ENCODE measurements at places on chromosomes 6 and 20.

GRCh38 chr20:25496968-25497401, 88.3 kb downstream of the NINL start:
- no peak for DNase-seq

GRCh38 chr20:49669601-49670189, 44.0 kb downstream of the B4GALT5 start:
- no peak for DNase-seq

DNA sequence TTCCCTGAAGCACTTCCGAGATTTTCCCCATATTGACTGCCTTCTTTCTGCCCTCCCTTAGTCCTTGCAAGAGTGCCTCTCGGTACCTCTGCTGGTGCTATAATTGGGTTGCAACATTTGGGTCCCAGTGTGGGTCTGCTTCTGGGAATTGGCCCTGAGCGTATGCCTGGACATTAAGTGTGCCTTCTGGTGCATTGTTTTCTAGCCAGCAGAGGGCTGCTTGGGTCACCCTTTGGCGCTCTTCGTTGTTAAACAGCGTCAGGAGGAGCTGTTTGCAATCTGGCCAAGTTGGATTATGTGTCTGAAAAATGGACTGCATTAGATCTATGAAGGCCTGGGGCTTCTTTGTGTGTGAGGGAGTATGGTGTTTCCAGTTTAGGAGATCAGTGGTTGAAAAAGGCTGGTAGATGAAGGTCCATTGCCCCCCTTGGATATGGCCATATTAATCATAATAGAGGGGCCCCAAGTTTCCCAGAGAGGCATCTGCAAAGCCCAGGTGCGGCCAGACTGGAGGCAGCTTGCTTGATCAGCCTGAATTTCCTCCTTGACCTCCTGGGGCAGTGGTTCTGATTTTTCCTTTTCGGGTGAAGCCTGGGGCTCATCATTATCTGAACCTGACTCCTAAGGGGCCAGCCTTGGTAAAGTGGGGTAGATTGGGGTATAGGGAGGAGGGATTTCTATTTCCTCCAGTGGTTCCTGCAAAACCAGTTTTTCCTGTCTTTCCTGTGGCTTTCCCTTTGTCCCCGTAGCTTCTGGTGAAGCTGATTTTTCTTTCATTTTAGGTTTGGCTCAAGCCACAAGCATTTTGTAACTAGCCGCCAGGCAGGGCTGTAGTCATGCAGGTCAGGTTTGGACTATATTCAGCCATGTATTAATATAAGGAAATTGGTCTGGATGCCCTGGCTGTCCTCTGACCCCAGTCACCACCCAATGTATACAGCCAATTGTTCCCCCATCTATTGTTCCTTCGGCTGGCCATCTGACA, 85.4 kb upstream of the GPR6 start:
- DNase-seq: no peak

DNA sequence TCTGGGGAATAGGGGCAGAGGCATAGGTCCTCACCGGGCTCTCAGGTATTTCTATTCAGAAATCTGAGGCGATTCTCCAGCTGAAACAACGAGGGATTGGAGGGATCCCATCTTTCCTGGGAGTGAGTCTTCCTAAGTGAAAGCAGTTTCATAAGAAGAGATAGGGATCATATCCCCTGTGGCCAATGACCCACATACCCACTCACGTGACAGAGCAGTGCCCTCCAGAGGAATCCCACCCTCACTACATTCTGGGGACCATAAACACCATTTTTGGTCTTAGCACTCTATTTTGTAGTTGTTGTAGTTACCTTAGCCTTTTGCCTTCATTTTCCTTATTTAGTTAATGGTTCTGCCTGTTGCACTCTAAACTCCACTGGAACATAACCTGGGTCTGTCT, 121.1 kb downstream of the GPR63 start:
- DNase-seq: no peak

DNA sequence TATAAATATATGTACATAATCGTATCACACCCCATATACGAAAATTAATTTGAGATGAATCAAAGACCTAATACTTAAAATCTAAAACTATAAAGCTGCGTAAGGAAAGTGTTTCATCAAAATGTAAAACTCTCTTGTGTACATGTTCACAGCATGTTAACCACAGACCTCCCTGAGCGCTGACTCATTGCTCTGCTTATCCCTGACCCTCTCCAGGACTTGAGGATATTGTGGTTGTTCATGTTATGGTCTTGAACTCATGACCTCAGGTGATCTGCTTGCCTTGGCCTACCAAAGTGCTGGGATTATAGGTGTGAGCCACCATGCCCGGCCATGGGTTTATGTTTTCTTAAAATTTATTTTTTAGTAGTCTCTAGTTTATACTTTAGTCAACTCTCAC, 14.2 kb downstream of the FAM83B start:
- DNase-seq: no peak

DNA sequence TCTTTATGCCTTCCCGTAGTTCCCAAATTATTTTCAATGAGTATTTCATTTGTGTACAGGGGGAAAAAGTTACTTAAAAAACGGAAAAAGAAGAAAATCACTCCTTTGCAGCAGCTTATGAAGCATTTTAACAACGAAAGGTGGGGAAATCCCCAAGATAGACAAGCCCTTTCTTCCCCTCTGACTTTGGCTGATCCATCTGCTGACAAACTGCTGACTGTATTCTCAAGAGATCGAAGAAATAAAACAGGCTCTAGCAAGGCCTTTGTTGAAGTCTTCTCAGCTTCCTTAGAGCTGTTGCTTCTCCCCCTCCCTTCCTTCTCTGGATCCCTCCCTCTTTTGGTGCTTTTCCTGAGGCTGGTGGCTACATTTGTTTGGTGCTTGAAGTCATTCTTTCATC, 325.2 kb downstream of the NRN1 start:
- DNase-seq: no peak

DNA sequence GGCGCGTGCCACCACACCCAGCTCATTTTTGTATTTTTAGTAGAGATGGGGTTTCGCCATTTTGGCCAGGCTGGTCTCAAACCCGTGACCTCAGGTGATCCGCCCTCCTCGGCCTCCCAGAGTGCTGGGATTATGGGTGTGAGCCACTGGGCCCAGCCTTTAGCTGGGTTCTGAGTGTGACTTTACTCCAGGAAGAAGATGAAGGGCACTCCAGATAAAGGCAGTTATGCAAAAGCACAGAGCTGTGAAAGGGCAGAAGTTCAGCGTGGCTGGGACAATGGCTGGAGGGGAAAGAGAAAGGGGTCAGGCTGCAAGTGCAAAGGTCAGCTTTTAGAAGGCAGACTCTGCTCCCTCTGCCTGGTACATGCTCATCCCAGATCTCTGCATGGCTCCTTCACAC, 39.7 kb downstream of the MAP3K5 start:
- DNase-seq: peak; percentile 5

GRCh38 chr20:62774762-62775161, 21.5 kb upstream of the MRGBP start:
- no peak for DNase-seq

- DNase-seq: no peak
Observed at GRCh38 chr6:90739339-90739738, 152.5 kb upstream of the MAP3K7 start.

DNA sequence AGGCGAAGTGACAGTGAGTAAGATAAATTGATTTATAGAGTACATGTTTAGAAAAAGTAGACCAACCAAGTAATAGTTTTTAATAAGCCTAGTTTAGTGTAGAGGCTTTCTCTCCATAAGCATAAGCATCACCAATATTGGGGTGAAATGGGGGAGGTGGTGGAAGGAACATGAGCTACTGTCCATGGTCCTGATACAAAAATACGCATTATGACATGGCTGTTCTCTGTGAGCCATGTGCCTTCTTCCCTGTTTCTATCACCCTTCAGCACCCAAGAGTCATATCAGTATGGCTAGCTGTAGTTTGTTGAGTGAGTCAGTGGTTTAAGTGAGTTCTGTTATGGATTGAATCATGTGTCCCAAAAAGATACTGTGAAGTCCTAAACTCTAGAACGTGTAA, 150.8 kb downstream of the EDN1 start:
- peak; percentile 20 for DNase-seq

GRCh38 chr6:159753081-159753872, 8.6 kb upstream of the ACAT2 start:
- DNase-seq: no peak

DNA sequence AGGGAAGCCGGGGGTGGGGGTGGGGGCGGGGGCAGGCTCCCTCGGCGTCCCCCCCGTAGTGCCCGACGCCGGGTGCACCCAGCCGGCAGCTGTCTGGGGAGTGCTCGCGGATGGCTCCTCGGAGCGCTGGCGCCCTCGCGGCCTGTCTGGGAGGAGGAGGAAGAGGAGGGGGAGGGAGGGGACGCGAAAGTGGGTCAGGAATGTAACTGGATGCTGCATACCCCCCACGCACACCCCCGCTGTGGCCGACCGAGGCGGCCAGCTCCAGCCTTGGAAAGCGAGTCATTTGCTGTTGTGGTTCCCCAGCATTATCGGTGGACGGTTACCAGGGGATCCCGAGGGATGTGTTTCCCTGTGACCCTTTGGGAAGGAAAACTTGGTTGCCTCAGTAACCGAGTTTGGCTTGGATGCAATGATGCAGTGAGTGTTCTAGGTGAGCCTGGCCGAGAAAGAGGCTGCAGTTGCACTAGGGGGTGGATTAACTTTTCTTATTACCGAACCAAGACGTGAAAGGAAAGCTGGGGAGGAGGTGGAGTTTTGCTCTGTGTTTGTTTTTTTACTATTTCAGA, 55.2 kb upstream of the RREB1 start:
- DNase-seq: peak; percentile 35

- no peak for DNase-seq
Observed at GRCh38 chr6:169864148-169865020, 113.0 kb downstream of the ERMARD start.

- DNase-seq: no peak
Observed at GRCh38 chr6:161415302-161415855, 141.5 kb upstream of the AGPAT4 start.

- DNase-seq: no peak
Observed at GRCh38 chr6:4670290-4670689, 105.9 kb upstream of the CDYL start.

DNA sequence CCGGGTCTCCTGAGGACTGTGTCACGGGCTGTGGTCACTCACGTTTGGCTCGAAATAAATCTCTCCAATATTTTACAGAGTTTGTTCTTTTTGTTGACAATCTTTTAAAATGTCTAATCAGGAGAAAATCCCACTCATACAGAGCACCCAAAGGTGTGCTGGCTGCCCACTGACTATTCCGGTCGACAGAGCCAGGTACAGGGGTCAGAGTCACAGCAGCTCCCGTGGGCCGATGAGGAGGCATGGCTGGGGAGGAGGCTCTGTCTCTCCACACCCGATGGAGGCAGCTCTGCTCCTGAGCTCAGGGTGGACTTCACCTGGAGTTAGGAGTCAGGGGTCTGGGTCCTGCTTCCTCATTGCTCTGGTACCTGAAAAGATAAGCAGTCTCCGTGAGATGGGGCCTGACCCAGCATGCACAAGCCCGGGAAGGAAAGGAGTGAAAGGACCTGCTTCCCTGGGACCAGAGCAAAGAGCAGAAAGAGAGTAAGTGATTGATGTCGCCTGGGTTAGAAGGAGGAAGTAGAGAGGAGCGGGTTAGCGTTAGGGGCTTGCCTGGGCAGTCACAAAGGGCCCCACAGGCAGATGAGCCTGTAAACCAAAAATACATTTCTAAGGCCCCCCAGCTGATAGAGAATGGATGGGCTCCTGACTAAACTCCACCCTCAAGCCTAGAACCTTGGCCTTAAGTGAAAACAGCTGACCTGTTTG, 53.5 kb upstream of the UNC93A start:
- no peak for DNase-seq

DNA sequence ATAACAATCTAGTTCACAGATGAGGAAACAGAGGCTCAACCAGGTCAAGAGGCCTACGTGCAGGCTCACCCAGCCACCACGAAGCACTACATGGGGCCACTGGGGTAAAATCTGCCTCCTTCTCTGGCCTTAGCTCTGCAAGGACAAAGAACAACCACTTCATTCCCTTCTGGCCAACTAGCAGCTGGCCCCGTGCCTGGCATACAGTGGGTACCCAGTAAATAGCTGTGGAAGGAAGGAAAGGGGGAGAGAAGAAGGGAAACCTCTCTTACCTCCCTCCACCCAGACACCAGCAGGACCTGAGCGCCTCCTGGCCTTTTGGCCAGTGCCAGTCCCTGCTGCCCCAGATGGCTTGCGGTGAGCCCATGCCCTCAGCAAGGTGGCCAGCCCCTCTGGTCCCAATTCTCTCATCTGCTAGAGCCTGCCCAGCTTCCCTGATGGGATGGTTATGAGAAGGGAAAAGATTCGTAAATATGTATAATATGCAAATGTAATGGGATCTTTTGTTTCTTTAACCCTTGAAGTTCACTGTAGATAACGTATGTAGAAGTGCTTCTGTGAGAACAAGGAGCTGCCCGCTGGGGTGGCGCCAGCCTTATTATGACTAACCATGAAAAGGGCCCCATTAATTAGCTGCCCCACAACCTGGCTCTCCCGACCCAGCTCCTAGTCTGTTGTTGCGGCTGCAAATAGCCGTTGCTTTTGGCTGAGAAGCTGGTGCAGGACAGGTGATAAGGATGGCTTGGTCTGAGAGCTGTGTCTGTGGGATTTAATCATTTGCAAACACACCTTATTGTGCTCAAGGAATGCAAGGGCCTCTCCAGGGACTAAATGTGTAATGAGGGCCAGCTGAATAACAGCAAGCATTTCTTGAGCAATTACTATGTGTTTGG, 62.0 kb downstream of the DLGAP4 start:
- DNase-seq: no peak

DNA sequence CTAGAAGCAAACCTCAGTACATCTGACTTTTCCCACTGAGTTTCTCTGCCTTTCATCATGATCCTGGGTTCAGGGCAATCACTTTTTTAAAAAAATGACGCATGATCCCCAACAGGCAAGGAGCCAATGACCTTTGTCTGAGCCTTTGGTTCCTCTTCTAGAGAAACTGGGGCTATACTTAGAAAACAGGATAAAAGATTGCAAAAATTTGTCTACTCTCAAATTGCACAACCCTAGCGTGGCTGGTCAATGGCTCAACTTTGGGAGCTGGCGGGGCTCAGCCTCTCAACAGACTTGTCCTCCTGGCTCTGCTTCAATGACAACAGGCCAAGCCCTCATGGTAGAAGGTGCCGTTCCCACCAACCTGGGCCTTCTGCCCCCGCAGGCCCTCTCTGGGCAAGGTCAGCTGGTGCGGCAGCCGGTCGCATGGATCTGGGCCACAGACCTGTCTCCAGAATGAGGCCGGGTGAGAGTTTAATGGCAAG, 48.7 kb downstream of the PDYN start:
- no peak for DNase-seq

GRCh38 chr6:108164815-108165706, 761 bp upstream of the NR2E1 start:
- DNase-seq: peak; percentile 49

- DNase-seq: no peak
Observed at GRCh38 chr20:44112889-44113617, 73.9 kb downstream of the JPH2 start.

GRCh38 chr6:104771258-104771832, 88.4 kb downstream of the HACE1 start:
- peak; percentile 2 for DNase-seq

Data from neuronal stem cell (in vitro differentiated cells).